ENCODE measurements at places on chromosomes 4 and X.

DNA sequence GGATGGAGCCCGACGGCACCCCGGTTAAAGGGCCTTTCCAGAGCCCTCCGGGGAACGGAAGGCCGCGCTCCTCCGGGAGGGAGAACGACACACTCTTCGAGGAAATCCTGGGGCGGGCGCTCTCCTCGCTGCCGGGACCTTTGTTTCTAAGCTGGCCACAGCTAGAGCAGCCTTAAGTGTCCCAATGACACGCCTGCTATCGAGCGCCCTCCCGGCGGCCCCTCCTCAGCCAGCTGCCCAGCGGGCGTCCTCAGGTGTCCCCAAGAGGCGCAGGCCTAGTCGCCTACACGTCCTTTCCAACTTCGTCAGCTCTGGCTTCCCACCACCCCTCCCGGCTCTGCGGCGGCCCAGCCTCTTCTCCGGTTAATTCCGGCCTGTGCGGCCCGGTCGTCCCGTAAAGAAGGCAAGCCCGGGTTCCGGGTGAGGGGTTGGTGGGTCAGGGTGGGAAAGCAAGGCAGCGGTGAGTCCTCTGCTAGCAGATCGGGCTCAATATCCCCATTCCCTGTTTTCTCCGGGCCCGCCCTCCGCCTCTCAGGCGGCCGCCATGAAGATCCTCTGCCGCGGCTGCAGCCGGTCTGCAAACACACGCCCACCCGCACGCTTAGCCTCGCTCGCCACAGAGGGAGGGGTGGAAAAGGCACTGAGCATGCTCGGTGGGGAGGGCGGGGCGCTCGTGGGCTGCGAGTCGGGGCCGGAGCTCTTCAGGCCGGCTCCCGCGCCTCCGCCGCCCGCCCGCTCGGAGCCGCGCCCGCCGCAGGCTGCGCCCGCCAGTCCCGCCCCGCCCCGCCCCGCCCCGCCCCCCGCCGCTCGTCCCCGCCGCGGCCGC, at the start of gene RAP1GDS1:
Gene RAP1GDS1, plus strand, starts transcription at position 806 of the 826 bp plus-strand sequence. CDS start 182 bp downstream, outside the sequence.
- DNase-seq, result peak; percentile 97

DNA sequence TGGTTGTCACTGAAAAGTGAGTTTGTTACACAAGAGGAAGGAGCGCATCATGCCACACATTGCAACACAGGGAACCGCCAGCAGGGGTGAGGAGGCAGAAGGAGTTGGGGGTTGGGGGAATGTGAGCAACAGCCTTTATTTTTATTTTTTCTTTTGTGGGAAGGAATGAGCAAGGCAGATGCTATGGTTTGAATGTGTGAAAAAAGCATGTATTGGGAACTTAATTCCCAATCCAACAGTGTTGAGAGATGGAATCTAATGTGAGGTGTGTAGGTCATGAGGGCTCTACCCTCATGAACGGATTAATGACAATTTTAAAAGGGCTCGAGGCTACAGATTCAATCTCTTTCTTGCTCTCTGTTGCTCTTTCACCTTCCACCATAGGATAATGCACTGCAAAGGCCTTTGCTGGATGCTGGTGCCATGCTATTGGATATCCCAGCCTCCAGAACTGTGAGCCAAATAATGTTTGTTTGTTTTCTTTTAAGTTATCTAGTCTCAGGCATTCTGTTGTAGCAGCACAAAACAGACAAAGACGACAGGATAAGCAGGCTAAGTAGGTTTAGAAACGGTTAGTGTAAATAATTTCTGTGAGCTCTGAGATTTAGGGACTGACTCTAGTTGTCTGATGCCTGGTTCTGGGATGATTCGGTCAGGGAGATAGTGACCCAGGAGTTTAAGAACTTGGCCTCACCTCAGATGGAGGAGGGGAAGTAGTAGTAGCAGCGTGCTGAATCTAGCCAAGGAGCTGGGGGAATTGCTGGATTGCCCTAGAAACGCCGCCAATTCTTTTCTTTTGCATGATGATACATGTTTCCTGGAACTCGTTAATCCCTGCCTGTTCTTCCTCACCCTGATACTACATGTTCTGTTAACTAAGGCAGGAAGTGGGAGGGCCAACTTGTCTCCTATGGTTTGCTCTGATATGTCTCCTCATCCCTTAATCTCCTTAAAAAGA, 156.6 kb upstream of the CTSO start:
- peak; percentile 85 for DNase-seq

GRCh38 chr4:159117968-159118367, 15.1 kb downstream of the RAPGEF2 start:
- no peak for DNase-seq

- DNase-seq, result peak; percentile 40
Observed at GRCh38 chr4:89754531-89754930, 82.4 kb downstream of the SNCA start.

- peak; percentile 63 for DNase-seq
Observed at GRCh38 chrX:53263597-53264094, 17.7 kb downstream of the IQSEC2 start.

DNA sequence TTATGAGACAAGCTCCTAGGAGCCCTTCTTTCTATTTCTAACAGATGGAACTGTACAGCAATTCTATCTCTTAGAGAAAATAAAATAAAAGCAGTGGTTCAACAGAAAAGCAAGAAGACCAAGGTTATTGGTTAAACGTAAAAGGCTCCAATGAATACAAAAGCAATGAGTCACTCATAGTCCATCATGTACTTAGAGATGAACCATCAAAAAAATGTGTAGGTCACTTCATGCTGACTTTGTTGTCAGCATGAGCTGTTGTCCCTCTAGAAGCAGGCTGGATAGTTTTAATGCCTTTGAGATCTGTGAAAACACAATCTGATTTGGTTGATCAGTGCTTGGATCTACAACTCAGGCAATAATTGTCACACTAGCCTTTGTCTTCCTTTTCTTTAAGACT, 378.6 kb upstream of the ANXA10 start:
- peak; percentile 78 for DNase-seq

GRCh38 chrX:12013211-12013618, 125.1 kb upstream of the FRMPD4 start:
- peak; percentile 47 for DNase-seq

- DNase-seq, result peak; percentile 49
Observed at GRCh38 chrX:41381685-41382084, 47.7 kb downstream of the DDX3X start.

GRCh38 chr4:118816538-118817177, 19.3 kb downstream of the SEC24D start:
- DNase-seq, result peak; percentile 61

DNA sequence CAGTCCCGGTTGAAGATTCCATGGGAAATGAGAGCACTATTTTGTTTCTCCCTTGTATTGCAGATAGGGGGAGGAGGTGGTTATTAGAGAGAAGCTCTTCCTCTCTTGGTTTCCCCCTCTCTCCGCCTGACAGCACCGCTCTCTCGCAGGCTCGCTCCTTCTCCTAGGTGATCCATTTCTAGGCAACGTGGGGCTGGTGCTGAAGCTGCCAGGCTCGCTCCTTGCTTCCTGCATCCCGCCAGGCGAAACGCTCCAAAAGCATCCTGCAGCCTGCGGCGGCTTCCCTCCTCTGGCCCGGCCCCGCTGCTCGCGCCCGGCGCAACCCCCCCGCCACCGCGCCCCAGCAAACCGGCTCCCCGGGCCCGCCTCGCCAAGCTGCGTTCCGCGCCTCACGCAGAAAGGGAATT, at the start of gene GRID2:
Gene GRID2, plus strand, starts transcription at position 346 of the 407 bp plus-strand sequence.
- DNase-seq, result peak; percentile 17
